ENCODE measurements at places on chromosomes 3 and 15. TPM values are rescaled to one million over a fixed set of nuclear protein-coding genes. Genes with fewer than 3 reads are reported as not detected.

The PSTPIP1 gene
- total RNA-seq: 17.2 TPM

The APOD gene
- 280 TPM for total RNA-seq

The SKOR1 gene
- 0.19 TPM for total RNA-seq

The TLR9 gene
- total RNA-seq: 0.12 TPM

The HTD2 gene
- total RNA-seq: 12.4 TPM

DNA sequence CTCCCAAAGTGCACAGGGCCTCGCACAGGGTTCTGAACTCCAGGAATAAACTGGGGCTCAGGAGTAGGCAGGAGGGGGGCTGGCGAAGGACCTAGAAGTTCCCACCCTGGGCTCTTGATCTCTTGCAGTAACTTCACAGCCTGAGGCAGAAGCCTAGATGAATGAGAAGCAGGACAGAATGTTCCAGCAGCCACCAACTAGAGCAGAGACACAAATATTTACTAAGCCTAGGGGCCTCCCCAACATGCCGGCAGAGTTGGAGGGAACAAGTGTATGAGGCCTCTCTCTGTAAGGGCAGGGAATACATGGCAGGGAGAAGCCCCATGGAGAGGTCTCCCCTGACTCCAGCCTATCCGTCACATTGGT is 25.3 kb upstream of the C15orf39 start:
- DNase-seq: no peak

DNA sequence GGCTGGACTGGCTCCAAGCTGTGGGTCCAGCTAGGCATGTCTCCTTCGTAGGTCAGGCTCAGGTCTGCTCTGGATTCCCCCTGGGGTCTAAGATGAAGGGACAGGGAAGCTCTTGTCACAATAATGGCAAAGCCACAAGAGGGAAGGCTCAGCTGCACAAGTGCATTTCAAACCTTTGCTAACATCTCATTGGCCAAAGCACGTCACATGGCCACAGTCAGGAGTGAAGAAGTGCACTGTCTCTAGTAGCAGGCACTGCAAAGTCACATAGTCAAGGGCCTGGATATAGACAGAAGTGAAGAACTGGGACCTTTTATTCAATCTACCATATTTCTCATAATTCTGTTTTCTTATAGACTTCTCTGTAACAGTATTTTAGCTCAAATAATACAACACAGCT is 20.1 kb downstream of the DLEC1 start:
- no peak for DNase-seq

DNA sequence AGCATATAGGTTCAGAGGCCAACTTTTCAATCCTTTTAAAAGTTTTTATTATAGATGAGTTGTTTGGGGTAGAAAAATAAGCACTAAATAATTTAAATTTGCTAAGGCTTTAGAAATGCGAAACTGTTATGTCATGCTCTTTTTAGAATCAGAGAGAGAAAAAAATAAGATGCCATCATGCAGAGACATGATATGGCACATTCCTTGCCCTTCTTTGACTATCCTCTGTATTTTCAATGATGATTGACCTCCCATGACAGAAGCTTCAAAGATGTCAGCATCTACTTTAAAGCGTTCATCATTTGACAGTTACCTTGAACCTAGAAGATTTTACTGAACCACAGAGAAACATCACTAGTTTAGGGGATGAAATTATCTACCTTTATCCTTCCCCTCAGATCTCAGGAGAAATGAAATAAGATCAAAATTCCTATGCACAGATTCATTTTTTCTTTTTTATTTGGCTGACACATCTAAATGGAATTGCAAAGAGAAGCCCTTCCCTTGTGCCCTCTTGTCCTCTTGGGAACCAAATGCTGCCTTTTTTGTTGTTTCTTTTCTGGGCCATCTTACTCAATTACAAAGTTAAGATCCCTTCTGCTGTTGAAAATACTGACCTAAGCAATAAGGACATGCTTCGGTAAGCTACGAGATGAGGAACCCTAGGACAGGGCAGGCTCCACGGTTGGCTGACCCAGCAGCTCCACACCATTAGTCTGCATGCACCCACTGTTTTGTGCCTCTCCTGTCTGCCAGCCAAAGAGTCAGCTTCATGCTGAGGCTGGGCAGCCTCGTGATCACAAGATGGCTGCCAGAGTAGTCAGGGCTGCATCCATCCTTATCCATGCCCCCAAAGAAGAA is 289.7 kb upstream of the TPM1 start:
- DNase-seq: no peak

- DNase-seq: no peak
Observed at GRCh38 chr15:33746203-33746602, 222.1 kb upstream of the CHRM5 start.

- no peak for DNase-seq
Observed at GRCh38 chr3:58776231-58776630, 109.7 kb upstream of the FAM3D start.

GRCh38 chr15:38090223-38090622 is 155.8 kb downstream of the TMCO5A start:
- DNase-seq: no peak

DNA sequence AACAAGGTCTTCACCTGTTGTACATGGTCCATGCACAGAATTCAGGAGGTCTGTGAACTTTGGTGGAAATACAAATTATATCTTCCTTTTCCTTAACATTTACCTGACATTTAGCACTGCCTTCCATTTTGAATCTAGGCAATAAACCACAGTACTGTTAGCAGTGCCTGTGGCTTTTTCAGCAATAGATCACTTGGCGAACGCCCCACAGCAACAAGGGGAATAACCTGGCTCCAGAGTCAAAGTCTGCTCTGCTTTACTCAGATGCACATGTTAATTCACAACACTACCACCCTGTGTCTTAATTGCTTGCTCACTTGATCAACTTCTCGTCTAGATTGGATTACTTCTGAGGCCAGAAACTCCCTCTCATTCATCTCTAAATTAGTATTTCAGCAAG is 414.6 kb upstream of the PROK2 start:
- no peak for DNase-seq

DNA sequence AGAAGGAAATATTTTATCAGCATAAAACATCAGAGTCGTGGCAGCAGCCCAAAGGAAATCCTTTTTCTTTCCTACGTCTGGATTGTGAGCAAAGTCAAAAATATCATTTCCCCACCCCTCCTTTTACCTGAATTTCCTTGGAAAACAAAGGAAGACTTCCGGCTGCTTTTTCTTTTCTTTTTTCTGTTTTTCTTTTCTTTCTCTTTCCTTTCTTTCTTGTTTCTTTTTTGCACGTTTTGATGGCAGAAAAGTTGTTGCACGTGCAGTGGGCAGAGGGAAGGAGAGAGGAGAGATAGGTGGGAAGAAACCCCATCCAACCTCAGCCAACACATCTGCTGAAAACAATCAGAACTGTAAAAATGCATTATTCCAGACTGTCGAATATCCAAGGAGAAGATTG is 544 bp upstream of the MYO1E start:
- DNase-seq: no peak

- no peak for DNase-seq
Observed at GRCh38 chr15:43769584-43770228, 7.1 kb downstream of the ELL3 start.

DNA sequence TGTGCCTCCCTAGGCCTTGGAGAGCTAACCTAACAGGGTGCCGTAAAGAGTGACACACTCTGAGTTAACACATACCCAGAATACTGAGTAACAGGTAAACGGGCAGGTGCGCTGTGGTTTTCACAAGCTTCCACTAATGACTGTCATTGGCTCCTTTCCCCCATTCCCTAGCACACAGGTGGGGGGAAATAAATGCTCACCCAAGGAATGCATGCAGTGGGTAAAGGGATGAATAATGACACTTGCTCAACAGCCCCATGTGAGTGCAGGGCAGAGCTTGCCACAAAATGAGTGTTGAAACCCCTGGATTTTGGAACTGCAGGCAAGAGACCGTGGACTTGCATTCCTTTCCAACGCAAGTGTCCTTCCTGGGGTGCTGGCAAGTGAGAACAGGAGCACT is 57.6 kb downstream of the ADAMTS17 start:
- DNase-seq: no peak

DNA sequence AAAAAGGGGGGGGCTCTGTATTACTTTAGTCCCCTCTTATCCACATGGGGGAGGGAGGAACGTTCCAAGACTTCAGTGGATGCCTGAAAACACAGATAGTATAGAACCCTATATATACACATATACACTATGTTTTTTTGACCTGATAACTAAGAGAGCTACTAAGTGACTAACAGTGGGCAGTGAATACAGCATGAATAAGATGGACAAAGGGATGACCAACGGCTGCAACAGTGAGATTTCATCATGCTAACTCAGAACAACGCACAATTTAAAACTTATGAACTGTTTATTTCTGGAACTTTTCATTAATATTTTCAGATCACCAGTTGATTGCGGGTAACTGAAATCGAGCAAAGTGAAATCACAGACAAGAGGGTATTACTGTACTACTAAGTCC is 7.3 kb downstream of the DCUN1D1 start:
- no peak for DNase-seq

GRCh38 chr15:40110866-40111550 is 2.3 kb upstream of the BMF start:
- DNase-seq: no peak

Measured in heart left ventricle (tissue), 16 donors.